CD4-positive, alpha-beta T cell treated with Interleukin-21 for 1 hour (primary cell): ENCODE measurements at places on chromosomes 6 and 20.

DNA sequence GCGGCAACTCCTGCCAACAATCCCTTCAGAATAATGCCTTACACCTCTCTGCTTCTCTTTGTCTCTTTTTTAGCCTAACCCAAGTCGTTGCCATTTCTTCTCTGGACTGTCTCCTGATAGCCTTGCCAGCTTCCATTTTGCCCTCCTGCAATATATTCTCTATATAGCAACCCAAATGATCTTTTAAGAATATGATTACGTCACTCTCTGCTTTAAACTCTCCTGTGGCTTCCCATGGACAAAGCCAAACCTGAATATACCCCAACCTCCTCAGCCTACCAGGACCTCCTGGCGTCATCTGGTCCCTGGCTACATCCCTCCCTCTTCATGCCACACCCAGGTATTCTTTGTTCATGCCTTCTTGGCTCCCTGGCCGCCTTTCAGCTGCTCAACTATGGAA is 126.5 kb upstream of the KCNK16 start:
- DNase-seq, result no peak

- DNase-seq, result no peak
Observed at GRCh38 chr20:15951658-15952057, 621.6 kb downstream of the KIF16B start.

GRCh38 chr6:158284876-158285655 is 27.2 kb upstream of the TULP4 start:
- DNase-seq, result no peak

DNA sequence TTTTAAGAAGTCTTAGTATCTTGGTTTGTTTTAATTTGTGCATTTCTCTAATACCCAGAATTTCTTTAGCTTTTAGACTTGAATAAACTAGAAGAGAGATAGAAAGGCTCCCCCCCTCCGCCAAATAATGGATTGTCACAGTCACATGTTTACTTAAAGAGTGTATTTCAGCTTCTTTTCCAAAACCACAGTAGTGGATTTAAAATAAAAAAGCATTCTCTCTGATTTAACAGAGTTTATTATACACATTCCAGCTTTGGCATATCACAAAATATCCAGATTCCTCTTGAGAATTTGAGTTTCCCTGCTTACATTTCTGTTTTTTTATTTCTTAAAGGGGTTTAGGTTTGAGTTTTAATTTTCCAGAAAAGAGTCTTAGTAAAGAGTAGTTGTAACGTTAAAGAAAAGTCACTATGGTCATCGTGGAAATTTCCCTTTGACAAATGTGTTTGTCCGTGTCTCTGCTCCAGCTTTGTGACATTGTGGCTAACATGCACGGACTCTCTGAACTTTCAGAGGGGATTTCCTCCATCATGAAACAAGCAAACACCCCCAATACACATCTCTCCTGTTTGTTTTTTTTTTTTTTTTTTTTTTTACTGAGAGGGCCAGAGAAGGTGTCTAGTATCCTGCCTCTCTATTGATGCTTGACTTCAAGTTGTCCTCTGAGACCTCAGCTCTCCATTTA is 113.5 kb upstream of the SUPT3H start:
- DNase-seq, result no peak

- DNase-seq, result no peak
Observed at GRCh38 chr6:154425034-154425433, 68.4 kb upstream of the IPCEF1 start.

DNA sequence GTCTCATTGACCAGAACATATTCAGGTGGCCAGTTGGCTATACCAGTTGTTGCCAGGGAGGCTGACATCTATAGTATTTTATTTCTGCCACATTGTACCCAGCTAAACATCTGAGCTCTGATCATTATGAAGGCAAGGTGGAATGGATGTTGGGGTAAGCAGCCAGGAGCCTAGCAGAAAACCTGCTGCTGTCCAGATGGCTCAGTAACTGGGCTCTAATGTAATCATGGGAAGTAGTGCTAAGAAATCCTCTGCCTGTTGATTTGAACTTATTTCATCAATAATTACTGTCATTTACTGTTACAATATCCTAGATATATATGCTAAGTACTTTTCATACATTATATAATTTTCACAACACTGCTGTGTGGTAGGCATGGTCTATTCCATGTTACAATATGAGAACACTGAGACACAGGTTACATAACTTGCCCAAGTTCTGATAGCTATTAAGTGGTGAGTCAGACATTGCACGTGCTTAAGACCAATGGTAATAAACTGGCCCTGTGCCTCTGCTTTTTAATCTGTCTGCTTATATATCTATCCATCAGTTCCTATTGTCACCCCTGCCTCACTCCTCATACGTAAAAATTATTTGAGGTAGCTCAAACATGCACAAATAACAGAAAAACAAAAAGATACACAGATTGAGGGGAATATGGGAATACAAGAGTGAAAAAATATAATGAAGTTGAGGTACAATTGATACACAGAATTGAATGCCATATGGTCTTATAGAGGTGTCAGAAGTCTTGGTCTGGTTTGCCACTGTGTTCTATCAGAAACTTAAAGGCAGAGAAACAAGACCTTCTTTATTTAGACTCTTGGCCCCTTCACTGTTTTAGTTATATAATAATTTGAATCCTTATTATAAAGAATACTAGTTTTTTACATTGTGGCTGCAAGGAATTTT is 25.2 kb downstream of the TBPL1 start:
- no peak for DNase-seq

DNA sequence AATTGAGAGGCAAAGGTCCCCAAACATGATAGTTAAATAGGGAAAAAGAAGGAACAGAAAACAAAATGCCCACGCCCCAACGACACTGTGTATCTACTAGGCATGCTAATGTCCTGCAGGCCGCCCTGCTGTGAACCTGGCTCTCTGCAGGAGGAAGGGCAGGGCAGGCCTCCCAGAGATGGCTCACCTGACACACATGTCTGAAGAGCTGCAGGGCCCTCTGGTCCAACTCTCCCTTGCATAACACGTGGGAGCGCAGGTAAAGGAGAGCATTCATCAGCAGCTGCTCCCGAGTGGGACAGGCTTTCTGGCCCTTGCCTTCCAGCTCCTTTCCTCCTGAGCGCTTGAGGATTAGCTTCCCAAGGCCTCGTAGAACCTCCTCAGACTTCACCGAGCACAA is 53.7 kb upstream of the LYRM2 start:
- DNase-seq, result no peak

DNA sequence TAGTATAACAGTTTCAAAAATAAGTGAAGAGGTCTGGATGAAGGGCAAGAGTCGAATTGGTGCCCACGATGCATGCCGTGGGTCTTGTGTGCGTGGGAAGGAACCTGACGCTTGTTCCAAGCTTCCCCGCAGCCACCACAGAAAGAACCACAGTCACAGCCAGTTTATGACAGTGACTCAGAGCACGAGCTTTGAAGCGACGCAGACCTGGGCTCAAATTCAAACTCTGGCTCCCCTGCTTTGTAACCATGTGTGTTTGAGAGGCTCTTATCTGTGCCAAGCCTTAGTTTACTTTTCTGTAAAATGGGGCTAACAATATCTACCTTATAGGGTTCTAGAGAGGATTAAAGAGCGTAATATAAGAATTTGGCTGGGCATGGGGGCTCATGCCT is 65.5 kb downstream of the SYNJ2 start:
- DNase-seq, result peak; percentile 20

- DNase-seq, result no peak
Observed at GRCh38 chr6:18148304-18149025, 6.4 kb downstream of the TPMT start.

- no peak for DNase-seq
Observed at GRCh38 chr20:46883892-46884291, 10.8 kb upstream of the EYA2 start.

GRCh38 chr20:7355051-7355450 is 585.2 kb downstream of the HAO1 start:
- no peak for DNase-seq

DNA sequence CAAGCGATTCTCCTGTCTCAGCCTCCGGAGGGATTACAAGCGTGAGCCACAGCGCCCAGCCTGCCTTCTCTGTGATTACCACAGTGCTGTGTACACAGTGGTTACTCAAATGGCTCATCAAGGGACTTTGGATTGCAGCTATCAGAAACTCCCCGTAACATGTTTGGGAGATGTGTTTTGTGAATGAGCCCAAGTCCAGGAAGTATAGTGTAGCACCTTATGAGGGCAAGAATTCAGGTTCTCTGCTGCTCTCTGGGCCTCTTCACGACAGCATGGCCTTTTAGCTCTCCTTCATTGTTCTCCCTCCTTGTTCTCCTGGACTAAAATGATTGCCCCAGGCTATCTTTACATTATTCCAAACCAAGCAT is 34.1 kb upstream of the RPL7L1 start:
- DNase-seq, result no peak

GRCh38 chr6:26045065-26045927 is 41.9 kb upstream of the HFE start:
- peak; percentile 96 for DNase-seq

DNA sequence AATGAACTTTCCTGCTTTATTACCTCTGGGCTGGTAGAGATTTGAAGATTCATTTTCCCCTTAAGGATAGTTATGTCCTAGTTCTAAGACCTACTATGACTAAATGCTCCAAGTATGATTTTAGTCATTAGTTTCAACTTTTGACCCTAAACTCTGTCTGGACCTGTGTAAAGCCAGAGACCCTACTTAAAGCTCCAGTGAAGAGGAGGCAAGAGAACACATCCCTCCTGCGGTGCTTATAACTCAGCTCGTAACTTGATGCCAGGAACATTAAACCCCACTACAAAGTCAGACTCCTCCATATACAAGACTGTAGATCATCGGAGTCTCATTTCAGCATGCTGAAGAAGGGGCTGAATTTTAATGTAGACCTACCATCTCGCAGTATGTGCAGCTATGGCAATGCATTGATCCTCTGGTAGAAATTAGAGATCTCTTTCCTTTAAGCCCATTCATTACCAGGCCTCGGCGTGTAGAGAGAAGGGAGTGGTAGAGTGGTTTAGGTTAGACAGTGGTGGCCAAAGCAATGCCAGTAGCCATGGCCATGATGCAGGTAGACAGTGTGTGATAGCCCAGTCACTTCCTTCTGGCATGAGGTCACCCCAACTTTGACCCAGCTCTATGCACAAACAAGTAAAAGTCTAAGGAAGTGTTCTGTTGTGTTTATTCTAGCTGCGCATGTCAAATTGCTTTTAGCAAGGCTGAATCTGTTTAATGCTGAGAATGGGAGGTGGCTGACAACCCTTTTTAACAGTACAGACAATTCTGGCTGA is 34.8 kb upstream of the MYB start:
- no peak for DNase-seq

GRCh38 chr6:49202924-49203536 is 260.0 kb downstream of the MMUT start:
- no peak for DNase-seq

GRCh38 chr6:53771785-53772624 is 22.8 kb upstream of the LRRC1 start:
- DNase-seq, result no peak

GRCh38 chr6:111804627-111805235 is 68.5 kb downstream of the FYN start:
- peak; percentile 86 for DNase-seq

- DNase-seq, result no peak
Observed at GRCh38 chr6:79431537-79431933, 105.7 kb downstream of the LCA5 start.

GRCh38 chr6:47407300-47408281 is 70.0 kb upstream of the CD2AP start:
- DNase-seq, result no peak

- DNase-seq, result peak; percentile 81
Observed at GRCh38 chr6:36759148-36759759, 61.6 kb downstream of the RAB44 start.

- no peak for DNase-seq
Observed at GRCh38 chr6:91683240-91683639, 1096.4 kb upstream of the MAP3K7 start.

DNA sequence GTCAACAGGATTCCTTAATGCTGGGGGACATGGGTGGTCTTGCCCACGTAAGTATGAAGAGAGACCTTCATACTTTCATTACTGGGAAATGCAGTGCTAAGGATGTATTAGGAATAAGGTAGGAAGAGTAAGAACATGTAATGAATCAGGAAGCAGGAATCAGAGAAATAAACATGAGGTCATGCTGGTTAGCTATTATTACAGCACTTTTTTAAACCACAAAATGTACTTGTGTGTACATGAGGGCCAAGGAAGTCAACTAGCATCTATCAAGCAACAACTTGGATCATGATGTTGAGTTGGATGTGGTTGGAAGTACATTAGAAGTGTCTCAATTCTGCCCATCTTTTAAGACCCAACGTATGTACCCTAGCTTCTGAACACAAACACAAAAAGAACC is 63.5 kb upstream of the E2F3 start:
- no peak for DNase-seq

GRCh38 chr6:143059663-143060353 is 881 bp upstream of the AIG1 start:
- DNase-seq, result peak; percentile 62

DNA sequence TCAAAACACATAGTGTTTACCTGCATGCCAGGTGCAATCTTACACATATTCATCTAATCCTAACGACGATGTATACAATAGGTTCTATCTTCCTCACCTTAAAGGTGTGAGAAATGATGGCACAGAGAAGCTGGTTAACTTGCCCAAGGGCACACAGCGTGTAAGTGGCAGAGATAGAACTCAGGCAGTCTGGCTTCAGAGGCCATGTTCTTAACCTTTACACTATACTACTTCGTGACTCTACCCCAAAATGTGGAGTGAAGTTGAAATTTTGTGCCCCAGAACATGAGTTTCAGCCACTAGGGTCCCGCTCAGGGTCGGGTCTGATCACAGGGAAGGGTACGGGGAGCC is 584 bp downstream of the VPS52 start:
- no peak for DNase-seq

GRCh38 chr6:168581706-168582105 is 140.7 kb downstream of the SMOC2 start:
- no peak for DNase-seq

- DNase-seq, result no peak
Observed at GRCh38 chr20:43799150-43799711, 72.4 kb upstream of the GTSF1L start.
